ENCODE measurements at places on chromosomes 2 and 18.

DNA sequence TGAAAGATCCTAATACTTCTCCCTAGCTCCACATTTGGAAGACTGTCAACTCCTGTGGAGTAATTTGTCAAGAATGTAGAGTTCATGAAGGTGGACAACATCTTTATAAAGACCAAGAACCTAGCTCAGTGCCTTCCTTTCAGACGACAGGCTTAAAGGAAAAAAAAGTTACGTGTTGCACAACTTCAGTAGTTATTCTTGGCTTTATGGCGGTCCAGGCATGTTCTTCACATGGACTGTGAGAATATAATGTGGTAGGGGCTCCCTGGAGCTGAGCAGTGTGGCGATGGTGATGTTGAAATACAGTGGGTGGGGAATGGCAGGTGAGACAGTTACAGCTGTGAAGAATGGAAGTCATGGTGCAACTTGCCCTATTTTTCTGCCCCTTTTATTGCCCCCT lies 3.9 kb downstream of the TAF1B start:
- DNase-seq: peak; percentile 13

GRCh38 chr2:182915369-182916326 lies 49.2 kb upstream of the FRZB start:
- peak; percentile 88 for DNase-seq

GRCh38 chr2:183214680-183215079 lies 90.4 kb downstream of the NUP35 start:
- DNase-seq: no peak

DNA sequence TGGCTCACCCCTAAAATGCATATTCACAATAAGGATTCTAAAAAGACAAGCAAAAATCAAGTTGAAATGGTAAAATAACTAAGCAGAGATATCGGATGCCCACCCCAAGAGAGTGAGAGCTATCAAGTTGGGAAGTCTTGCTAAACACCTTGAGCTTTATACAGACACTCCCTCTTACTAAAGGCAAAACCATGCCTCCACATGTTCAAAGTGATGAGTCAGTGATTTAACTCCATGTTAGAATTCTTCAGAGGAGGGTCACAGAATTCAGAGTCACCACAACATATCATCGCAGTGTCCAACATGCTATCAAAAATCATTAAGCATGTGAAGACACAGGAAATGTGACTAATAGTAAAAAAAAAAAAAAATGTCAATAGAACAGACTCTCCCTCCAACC lies 20.6 kb upstream of the ST8SIA3 start:
- DNase-seq: no peak

DNA sequence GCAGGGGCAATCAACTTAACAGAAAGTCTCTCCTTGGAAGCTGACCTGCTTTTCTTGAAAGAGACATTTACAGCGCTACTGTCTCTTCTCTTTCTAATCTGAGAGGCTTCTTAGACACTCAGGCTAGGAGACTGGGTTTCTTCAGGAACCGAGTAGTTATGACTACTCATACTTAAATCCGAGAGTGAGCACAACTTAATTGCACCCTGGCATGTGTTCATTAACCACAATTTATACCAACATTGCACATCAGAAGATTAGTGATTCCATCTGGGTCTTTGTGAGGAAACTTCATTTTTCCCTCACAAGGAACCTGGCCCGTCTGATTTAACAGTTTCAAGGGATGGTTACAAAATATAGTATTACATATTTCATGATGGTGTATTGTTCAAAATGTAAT lies 176.9 kb downstream of the UBE2E3 start:
- peak; percentile 75 for DNase-seq

DNA sequence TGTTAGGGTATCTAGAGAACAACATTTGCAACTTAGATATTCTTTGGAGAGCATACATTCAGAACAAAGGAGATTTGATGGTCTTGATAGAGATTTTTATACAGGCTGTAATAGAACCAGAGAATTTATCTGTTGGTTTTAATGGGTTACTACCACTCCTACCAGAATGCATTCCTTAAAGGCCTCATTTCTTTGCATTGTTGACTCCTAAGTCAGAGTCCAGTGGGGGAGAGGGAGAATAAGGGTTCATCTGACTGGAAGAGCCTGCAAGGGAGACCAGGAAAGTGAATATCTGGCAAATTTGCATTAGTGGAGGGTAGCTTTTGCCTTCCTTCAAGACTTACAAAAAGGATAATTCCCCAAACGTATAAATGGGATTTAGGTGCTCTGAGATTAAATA lies 29.7 kb downstream of the AGPS start:
- peak; percentile 30 for DNase-seq

DNA sequence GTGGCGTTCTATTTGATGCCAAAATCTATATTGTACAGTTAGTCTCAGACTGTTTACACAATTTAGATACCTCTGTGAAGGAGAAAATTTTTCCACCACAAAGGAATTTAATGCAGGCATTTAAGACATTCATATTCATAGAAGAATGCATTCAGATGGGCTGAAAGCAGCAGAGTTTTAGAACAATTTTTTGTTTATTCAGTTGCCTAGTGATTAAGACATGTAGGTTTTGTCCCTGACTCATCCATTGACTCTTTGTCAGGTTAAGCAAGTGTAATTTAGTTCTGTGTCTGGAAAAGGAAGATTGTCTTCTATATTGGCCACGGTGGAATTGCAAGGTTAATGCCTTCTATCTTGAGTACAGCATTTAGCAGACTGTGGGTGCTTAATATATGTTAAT lies 515.0 kb downstream of the PARD3B start:
- peak; percentile 87 for DNase-seq

DNA sequence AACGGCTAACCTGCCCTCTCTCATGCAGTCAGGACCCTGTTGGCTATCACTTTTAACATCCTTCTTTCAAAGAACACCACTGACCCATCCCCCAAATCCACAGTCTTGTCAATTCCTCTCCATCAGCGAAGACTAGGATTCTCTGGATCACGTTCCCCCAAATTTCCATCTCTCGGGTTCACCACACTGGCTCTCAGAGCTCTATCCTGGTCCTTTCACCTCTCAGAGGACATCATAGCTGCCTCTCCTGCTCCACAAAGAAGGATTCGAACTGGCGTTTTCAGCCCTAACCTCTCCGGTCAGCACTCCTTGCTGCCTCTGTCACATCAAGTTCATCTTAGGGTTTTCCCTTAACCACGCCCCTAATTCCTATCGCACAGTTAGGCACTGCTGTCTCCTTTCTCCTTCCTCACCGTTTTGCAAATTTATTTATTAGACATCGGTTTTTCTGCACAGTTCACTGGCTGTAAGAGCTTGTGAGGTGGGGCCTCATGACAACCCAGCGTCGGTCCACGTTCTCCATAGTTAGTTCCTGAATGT lies 247.5 kb upstream of the PXDN start:
- DNase-seq: no peak

GRCh38 chr18:39366656-39367055 lies 1801.1 kb upstream of the CELF4 start:
- DNase-seq: no peak

DNA sequence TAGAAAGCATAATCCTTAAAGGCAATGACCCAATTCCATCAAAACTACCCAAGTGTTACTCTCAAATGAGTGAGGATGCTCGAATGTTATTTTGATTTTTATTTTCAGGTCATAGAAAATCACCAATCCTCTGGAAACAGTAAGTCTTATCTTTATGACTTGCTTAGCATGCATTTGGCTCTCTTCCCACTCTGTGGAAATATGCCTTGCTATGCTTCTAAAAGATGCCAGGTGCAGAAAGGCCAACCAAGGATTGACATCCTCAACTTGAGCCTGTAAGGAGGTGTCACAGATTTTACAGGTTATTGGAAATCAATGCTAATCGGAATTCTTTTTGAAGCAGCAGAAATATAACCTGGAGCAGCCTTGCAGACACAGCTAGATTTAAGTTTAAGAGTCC lies 543.9 kb upstream of the LINC00305 start:
- DNase-seq: no peak

DNA sequence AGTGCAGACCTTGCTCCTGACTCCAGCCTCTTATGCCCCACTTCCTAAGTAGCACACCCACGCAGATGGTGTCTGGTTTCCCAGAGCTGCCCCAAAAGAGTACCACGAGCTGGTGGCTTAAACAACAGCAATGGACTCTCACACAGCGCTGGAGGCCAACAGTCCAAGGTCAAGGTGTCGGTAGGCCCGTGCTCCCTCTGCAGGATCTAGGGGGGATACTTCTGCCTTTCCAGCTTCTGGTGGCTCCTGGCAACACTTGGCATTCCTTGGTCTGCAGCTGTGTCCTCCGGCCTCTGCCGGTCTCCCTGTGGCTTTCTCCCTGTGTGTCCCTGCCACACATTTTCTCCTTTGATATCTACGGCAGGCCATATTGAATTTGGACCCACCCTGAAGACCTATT lies 99.0 kb downstream of the TSHZ1 start:
- no peak for DNase-seq

- no peak for DNase-seq
Measured at GRCh38 chr18:45464619-45465018, 150.7 kb upstream of the SLC14A2 start.

GRCh38 chr2:6694555-6694954 lies 171.2 kb downstream of the CMPK2 start:
- DNase-seq: no peak

- DNase-seq: no peak
Measured at GRCh38 chr2:164141271-164141670, 405.5 kb upstream of the FIGN start.

GRCh38 chr2:226159875-226160479 lies 639.6 kb downstream of the IRS1 start:
- DNase-seq: no peak

GRCh38 chr2:20052229-20052851 lies 912 bp upstream of the LAPTM4A start:
- peak; percentile 70 for DNase-seq

- peak; percentile 75 for DNase-seq
Measured at GRCh38 chr2:12816379-12817306, 99.9 kb downstream of the TRIB2 start.

DNA sequence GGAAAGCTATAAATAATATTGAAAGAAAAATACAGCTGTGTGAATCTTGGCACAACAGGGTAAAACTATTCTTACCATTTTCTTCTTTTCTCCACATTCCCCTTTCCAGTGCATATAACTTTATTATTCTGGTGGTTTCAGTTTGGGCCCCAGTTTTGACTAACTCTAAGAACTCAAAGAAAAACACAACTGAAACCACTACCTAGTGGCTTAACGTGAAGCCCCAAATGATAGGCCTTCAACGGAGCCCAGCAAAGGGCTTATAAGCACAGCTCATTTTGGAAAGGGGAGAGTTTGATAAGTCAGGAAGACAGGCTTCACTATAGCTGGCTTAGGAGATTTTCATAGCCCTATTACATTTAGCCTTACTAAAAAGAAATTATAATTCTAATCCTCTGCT lies 62.4 kb downstream of the PPP1R1C start:
- no peak for DNase-seq

- no peak for DNase-seq
Measured at GRCh38 chr2:115083225-115083624, 640.8 kb downstream of the DPP10 start.

DNA sequence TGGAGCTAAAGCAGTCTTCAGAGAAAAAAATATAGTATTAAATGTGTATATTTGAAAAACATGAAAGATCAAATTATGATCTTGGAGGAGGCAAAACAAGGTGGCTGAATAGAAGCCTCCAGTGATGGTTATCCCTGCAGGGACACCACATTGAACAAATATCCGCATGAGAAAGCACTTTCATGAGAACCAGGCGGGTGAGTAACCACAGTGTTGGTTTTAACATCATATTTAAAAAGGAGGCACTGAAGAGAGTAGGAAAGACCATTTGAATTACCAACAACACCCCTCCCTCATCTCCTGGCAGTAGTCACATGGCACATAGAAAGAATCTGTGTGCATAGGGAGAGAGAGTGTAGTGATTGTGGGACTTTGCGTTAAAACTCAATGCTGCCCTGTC lies 759.6 kb upstream of the NRXN1 start:
- no peak for DNase-seq

DNA sequence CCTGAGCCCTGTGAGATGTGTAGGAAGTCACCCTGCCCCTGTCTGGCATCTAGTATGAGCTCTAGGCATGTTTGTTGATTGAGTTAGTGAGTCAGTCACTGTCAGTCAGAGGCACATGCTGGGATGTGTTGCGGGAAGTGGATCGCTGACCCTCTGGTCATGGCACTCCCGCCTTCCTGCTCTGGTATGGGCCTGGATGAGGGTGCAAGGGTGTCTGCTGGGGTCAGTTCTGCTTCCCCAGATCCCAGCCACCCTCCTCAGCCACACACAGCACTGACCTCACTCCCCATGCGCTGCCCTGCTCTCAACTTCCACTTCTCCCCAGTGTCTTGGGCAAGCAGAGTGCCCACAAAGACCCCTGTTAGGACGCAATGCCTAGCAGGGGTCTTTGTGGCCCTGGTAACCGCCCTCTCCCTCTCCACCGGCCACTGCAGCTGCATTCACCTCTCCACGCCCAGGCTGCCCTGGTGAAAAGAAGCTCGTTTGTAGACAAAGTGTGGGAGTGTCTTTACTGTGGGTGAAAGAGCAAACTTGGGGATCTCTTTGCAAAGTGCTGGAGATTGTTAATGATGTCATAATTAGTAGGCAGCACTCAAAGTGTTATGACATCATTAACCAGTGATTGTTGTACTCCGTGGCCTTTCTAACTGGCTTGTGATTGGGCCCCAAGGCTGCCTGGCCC lies 252.1 kb downstream of the LDLRAD4 start:
- no peak for DNase-seq

- peak; percentile 22 for DNase-seq
Measured at GRCh38 chr2:143261986-143262385, 132.8 kb downstream of the ARHGAP15 start.

- no peak for DNase-seq
Measured at GRCh38 chr2:144679942-144680341, 160.0 kb upstream of the ZEB2 start.
